ENCODE measurements at places on chromosomes 6 and 20.

DNA sequence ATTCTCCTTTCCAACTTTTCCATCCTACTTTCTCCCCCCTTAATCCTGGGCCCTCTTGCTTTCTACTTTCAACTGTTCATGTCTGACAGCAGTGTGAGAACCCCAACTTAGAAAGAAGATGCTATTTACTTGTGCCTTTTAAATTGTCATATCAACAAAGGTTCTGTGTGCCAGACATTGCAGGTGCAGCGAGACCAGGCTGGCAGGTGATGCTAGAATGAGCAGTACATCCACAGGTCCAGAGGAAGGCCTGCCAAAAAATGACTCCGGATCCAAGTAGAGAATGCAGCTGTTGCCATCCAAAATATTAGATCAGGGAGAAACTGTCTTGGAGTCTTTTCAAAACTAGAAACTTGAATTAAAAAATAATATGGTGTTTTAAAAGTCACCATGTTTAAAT, 510.5 kb downstream of the LMBRD1 start:
- no peak for DNase-seq

GRCh38 chr6:37878150-37878710, 58.7 kb downstream of the ZFAND3 start:
- no peak for DNase-seq

- no peak for DNase-seq
Measured at GRCh38 chr20:17306427-17306826, 79.6 kb downstream of the PCSK2 start.

- DNase-seq = no peak
Measured at GRCh38 chr6:6452002-6452401, 131.5 kb upstream of the F13A1 start.

- DNase-seq = no peak
Measured at GRCh38 chr6:87095087-87095509, at the start of gene CGA. Gene CGA (minus strand): TSS chr6:87095106. CDS start chr6:87088200, 6,906 bp downstream.

DNA sequence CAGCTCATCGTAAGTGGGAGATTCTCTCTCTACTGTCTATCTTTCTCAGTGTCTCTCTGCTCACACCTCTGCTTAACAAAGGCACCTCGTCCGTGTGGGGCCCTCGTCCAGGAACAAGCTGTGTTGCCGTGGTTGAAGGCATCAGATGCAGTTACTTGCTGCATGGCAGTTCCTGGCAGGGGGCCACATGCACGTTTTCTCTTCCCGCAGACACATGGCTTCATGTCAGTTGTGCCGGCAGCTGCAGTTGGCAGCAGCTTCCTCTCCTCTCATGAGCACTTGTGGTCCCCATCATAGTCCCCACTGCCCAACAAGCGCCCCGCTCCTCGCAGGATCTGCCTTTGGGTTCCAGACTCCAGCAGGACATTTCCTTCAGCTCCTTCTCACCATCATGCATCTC, 7.1 kb upstream of the AFDN start:
- no peak for DNase-seq

DNA sequence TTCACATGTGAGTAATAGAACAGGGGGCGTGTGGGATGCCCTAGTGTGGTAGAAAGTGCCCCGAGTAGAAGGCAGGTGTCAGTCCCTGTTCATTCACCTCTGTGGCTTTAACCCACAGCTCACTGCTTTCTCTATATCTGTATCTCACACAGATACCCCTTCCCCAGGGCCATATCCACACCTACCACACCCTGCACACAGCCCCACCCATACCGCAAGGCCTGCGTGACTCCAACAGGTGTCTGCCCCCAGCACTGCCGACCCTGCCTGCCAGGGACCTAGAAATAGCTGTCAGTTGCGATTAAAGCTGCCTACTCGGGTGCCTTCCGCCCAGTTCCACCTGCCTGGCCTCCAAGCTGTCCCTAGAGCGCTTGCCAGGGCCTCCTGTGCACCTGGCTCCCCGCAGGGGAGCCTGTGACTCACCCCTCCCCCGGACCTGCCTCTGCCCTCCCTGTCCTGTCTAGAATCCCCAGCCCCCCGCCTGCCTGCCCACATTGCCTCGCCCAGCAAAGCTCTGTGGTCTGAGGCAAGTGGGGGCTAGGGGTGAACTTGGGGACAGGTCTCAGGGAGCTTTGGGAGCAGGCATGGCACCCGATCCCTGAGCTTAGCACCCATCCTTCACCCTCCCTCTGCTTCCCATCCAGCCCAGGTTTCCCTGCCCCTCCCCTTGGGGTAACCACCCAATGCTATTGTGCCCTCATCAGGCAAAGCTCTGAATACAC, 38.3 kb upstream of the ID1 start:
- DNase-seq = no peak

DNA sequence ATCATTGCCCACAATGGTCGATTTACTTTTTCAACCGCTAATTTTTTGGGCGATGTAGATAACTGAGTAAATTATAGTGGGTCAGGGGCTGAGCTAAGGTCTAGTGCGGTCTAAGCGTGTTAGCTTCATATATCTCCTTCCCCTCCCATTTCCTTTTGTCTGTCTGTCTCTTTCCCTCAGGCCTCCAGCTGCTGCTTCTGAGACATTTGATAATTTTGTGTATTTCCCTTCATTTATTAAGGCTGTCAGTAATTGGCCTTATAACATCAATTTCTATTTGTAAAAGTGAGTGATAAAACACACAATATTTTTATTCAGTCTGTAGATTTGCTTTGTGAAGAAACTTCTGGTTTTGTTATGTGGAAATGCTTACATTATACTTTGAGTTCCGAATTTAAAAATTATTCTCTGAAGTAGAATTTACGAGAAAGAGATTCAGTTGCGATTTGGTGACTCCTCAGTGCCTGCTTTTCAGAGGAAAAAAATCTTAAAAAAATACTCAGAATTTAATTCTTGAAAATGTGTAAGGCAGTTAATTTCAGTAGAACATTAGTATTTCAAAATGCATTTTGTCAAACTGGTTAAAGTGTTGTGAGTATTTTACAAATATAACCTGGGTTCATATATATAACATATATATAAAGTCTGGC, 1.4 kb downstream of the TMEM170B start:
- DNase-seq = no peak

DNA sequence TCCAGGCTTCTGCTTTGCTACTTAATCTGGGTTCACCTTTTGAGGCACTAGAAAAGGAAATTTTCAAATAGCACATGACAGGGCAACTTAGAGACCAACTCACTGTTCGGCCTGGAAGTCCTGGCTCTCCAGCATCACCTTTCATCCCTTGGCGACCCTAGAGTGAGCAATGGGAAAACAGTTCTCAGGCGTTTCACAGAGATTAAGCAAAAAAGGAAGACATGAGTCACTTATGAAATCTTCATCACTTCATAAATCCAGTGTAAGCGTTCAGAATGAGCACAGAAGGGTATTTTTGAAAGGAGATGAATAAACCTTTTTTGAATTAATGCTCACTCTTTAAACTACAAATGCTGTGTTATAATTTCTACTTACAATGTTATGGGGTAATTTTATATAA, 104.0 kb downstream of the COL12A1 start:
- DNase-seq = no peak

DNA sequence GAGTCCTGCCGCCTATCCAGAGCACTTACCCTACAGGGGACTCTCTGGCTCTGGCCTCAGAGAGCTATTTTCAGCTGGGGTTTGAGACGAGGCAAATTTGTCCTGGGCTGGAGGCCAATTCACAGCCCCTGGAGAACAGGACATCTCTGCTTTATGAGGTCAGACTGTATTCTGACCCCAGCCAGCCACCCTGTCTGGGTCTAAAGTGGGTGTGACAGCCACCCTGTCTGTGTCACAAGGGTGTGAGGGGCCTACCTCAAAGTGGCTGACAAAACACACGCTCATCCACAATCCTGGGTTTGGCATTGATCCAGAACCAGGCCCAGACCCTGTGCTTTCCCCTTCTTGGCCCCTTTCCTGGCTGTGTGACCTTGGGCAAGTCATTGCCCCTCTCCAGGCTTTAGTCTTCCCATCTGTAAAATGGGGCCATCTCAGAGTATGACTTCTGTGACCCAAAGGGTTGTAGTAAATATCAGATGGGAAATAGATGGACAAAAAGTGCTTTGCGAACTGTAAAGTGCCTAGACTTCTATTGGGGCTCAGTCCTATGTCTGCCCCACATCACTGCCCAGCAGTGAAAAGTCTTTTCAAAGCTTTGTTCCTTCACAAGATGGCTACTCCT, 44.1 kb upstream of the TGM2 start:
- DNase-seq = no peak

- no peak for DNase-seq
Measured at GRCh38 chr6:36657942-36658544, 20.5 kb upstream of the CDKN1A start.

Measured in SW 1271 (cell line).